RCC 7860 (cell line): ENCODE measurements at places on chromosomes 2 and 18.

GRCh38 chr2:232503809-232504323 lies 16.2 kb upstream of the ECEL1 start:
- no peak for DNase-seq

- no peak for DNase-seq
These were observed 12.1 kb downstream of the MYT1L start for GRCh38 chr2:2318949-2319348.

- no peak for DNase-seq
These were observed 488.2 kb downstream of the PARD3B start for GRCh38 chr2:205033431-205033830.

- no peak for DNase-seq
These were observed 22.3 kb downstream of the INPP1 start for GRCh38 chr2:190365499-190366204.

GRCh38 chr2:195639238-195639858 lies 17.7 kb upstream of the SLC39A10 start:
- no peak for DNase-seq

DNA sequence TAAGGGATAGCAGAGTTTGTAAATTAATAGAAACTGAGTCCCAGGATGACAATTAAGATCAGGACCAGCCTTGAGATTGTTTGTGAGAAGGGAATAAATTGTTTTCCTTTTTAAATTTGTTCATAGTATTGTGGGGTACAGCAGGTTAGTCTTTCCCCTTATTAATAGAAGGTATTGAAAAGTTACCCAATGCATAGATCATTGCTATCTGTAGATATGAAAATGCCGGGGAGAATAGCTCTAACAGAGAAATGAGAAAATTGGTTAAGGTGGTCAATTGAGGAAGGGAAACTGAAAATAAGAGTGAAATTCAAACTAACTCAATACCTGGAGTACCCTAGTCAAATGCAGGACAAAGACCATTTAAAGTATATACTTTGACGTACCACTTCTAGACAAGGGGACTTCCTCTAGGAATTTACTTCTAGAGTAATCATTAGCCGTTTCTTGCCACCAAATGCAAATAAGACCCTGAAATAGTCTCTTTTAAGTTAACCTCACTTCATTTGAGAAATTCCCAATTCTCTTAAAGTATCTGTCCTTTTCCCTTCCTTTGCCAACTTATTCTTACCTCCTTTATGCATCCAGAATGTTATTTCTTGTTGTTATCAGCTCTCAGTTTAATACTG lies 1224.4 kb upstream of the LRRTM1 start:
- no peak for DNase-seq

DNA sequence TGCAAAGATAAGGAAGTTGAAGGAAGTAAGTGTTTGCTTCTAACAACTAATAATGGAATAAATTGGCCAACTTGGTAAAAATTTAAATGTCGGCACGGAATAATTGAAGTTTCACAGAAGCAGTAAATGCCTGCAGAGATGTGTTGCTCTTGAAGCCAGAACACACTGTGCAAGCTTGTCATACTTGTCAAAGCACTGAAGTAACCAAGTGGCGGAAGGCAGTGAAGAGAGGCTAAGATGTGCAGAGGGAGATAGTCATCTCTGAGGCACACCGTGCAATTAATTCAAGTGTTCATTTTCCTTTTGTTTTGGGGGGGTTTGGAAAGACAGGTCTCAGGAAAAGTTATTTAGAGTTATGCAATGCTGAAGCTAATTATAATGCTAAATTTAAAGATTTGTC lies 5.2 kb downstream of the DCDC2C start:
- DNase-seq = no peak

DNA sequence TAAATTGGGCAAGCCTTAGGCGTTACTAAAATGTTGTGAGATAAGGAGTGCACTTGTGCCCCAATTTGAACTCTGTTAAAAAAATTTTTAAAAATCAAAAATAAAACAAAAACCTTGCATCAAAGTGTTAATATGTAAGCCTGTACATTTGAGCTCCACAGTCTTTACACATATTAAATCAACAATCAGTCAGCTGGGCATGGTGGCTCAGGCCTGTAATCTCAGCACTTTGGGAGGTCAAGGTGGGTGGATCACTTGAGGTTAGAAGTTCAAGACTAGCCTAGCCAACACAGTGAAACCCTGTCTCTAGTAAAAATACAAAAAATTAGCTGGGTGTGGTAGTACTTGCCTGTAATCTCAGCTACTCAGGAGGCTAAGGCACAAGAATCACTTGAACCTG lies 16.3 kb downstream of the TMEM17 start:
- no peak for DNase-seq

- no peak for DNase-seq
These were observed 42.8 kb upstream of the SIGLEC15 start for GRCh38 chr18:45782662-45783061.

- no peak for DNase-seq
These were observed 544.2 kb downstream of the SATB2 start for GRCh38 chr2:198913394-198914152.

DNA sequence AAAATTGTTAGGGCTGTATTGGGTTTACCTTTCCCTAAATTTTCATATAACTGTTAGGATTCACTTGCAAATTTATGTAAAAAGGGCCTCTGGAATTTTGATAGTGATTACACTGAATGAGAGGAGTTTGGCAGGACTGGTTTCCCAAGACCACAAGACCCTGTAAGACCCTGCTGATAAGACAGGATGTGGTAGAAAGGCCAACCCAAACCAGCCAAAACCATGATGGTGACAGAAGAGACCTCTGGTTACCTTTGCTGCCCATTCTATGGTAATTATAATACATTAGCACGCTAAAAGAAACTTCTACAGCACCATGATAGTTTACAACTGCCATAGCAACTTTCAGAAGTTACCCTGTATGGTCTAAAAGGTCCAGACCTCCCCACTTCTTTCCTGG lies 8.3 kb upstream of the CASP10 start:
- no peak for DNase-seq

DNA sequence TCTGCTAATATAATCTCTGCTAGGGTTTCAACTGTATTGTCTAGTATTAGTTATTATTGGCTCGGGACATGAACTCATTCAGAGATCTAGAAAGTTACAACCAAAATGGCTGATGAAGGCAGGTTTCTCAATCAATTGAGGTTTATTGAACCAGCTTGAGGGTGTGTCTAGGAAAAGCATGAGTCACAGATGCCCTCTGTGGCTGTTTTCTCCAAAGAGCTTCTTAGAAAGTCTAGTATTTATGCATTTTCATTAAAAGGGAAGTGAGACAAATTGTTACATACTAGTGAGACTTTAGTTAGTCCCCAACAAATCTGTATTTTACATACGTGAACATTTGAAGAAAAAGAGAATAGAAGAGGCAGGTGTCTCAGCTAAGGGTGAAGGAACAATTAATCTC lies 23.0 kb upstream of the RTTN start:
- no peak for DNase-seq

DNA sequence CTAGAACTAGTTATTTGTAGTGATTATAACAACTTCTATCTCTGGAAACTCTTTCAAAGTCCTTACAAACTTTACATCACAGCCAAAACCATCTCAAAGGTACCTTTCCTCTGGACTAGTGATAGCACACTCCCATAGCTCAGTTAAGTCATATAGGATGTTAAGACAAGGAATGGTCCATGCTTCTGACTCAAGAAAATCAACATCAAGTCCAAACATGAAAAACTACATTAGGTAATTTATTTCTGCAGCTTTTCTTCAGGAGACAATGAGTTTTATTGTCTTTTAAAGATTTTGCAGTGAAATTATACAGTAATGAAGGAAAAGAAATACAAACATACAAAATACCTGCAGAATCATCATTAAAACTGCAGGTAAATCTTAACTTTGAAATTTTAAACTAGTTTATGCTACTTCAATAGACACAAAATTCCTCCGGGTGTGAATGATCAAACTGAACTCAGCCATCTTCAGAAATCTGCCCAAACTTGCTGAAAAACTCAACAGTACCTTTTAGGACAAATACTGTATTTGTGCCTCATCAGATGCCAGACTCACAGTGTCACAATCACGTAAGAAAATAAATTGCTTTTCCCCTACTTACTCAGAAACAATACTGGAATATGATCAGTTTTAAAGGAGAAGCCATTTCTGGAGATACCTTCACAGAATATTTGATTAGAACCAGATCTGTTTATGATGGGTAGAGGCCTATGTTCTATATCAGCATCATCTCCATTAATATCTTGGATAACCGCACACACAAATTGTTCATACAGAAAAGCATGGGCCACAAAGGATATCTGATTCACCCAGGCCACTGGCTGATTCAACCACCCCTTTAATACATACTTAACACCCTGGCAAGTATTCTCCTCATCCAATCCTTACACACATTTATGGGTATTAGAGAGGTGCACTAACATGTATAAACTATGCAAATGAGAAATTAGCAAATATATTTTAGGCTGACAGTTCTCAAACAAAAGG lies 2.6 kb downstream of the TMEM131 start:
- DNase-seq = no peak

DNA sequence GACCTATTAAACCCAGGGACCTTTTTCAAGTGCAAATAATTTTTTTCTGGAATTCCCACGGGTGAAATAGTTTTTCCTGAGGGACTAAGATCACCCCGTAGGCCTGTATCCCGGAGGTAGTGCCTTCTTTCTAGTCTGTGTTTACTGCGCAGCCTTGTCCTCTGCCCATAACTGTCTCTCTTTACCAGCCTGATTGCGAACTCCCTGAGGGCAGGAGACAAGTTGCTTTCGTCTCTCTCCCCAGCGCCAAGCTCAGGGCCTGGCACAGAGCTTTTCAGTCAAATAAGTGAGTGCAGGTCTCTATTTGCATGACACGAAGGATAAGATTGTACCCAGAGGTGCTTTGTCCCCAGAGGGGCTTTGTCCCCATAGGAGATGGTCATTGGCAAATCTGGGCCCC lies 123.9 kb downstream of the DDX1 start:
- no peak for DNase-seq

DNA sequence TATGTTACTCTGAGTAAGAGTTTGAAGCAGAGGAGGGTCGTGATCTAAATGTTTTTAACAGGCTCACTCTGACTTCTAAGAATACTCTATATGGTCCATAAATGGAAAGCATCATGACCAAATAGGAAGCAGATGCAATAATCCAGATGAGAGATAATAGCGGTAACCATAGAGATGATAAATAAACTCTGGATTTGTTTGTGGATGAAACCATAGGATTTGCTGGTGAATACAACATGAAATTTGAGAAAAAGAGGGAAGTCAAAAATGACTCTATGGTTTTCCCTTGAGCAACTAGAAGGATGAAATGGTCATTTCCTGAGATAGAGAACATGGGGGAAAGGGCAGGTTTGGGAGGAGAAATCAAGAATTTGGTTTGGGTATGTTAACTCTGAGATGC lies 3.9 kb downstream of the HEATR5B start:
- no peak for DNase-seq

DNA sequence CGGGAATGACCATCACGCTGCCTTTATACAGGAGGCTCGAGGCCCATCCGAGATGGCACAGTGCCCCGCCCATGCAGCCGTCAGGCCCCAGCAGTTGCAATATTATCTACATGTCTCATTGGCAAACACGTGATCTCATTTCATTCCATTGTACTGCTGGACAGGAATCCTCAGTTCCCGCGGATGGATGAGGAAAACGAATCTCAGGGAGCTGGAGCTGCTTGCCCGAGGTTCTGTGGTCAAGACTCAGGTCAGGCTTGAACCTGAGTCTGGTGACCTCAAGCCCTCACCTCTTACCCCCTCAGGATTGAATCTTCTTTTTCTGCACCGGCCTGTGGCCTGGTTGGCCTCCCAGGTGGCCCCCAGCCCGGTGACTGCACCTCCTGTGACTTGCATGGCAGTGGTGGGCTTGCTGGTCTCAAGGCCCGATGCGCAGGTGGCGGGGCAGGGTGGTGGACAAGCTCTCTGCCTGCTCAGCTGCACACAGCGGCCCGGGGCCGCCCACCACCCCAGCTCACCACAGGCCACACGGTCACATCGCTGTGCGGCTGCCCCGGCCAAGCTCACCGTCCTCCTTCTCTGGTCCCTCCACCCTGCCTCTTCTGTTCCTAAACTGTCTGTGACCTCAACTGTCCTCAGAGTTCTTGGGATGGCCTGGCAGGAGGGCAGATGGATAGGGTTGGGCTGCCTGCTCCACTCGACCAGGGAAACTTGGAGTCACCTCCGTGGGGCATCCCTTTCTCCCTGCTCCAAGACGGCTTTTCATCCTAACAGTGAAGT lies 52.0 kb upstream of the HS6ST1 start:
- no peak for DNase-seq

GRCh38 chr18:74081966-74082741 lies 65.5 kb downstream of the FBXO15 start:
- peak; percentile 21 for DNase-seq

- no peak for DNase-seq
These were observed 348.6 kb upstream of the ID2 start for GRCh38 chr2:8333177-8333831.

DNA sequence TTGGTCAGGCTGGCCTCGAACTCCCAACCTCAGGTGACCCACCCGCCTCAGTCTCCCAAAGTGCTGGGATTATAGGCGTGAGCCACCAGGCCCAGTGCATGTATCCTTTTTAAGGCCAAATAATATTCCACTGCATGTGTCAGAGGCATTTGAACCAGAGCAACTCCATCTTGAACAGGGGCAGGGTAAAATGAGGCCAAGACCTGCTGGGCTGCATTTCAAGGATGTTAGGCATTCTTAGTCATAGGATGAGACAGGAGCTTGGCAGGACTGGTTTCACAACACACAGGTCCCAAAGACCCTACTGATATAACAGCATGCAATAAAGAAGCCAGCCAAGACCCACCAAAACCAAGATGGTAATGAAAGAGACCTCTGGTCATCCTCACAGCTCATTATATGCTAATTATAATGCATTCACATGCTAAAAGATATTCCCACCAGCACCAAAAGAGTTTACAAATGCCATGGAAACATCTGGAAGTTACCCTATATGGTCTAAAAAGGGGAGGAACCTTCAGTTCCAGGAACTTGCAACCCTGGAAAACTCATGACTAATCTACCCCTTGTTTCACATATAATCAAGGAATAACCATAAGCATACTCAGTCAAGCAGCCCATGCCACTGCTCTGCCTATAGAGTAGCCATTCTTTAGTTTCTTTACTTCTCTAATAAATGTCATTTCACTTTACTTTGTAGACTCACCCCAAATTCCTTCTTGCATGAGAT lies 204.6 kb downstream of the RAB3GAP1 start:
- no peak for DNase-seq

- no peak for DNase-seq
These were observed 41.1 kb downstream of the LDAH start for GRCh38 chr2:20781656-20782265.

GRCh38 chr2:206084439-206084869 lies 1.5 kb downstream of the INO80D start:
- DNase-seq = peak; percentile 66

DNA sequence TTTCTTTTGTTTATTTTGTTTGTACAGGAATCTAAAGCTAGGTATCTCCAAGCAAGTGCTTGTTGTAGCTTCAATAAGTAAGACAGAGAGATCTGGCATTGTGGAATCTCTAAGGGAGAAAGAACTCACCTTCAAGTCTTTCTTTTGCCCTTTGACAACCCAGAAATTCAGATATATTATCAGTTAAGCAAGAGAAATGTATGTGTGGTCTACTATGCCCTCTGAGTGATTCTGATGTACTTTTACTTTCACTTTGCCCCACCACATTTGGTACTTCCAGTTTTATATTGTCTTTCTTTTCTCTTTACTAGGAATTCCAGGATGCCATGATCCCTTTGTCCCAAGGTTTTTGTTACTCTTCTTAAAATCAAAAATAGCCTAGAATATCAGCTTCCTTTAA lies 259.6 kb upstream of the PIK3C3 start:
- DNase-seq = no peak

- DNase-seq = peak; percentile 56
These were observed 94.2 kb upstream of the DLX2 start for GRCh38 chr2:172196768-172197431.
